ENCODE measurements at places on chromosomes 11 and 22.
A peak's percentile ranks its signal among the peaks of the same experiment; 100 is the strongest.

- peak; percentile 70 for DNase-seq
These were observed 203.2 kb downstream of the CSNK2A3 start for GRCh38 chr11:11149671-11150459.

GRCh38 chr11:11640152-11640551 lies 18.3 kb upstream of the GALNT18 start:
- no peak for DNase-seq

DNA sequence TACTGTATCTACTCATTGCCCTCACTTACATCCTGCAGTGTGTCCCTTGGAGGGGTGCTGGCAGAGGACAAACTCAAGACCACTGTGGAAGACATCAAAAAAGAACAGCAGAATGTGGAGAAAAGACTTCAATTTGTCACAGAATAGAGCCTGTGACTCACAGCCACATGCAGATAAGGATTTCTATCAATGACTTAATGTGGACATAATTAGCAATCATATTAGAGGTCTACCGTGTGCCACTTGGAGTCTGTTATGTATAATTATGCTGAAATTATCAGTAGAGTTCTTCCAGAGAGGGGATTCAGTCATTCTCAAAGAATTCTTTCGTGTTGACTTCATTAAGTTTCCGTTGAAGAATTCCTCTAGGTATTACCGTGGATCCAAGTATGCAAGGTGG lies 473.5 kb downstream of the MIAT start:
- no peak for DNase-seq

DNA sequence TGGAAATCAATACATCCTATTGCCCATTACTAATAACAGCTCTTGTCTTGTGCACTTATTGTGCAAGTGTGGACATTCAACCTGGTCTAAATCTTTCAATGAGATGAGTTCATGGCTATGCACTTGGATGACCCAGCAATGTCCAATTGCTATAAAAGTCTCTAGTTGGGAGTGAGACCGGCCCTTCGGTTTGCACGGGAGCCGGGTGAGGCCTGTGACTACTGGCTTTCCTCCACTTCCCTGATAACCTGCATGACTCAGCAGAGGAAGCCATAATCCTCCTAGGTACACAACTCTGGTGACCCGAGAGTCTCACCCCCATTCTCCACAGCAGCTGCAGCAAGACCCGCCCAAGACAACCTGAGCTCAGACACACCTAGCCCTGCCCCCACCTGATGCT lies 135.9 kb upstream of the PAX6 start:
- DNase-seq = no peak

GRCh38 chr11:106076171-106076918 lies 802 bp downstream of the KBTBD3 start:
- no peak for DNase-seq

Measured in CD4-positive, alpha-beta T cell treated with Interleukin-1 beta for 1 hour (primary cell).